Activated T-cell treated with anti-CD3 and anti-CD28 coated beads for 48 hours (primary cell): ENCODE measurements at places on chromosomes 5 and 9.

DNA sequence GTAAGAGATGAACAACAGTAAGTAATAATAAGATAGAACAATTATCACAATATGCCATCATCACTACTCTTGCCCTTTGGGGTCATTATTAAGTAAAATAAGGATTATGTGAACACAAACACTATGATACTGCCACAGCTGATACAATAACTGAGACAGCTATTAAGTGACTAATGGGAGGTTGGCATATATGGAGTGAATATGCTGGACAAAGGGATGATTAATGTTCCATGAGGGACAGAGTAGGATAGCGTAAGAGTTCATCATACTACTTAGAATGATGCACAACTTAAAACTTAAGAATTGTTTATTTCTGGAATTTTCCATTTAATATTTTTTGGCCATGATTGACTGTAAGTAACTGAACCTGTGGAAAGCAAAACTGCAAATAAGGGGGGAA, 16.6 kb downstream of the POU5F2 start:
- DNase-seq: no peak

DNA sequence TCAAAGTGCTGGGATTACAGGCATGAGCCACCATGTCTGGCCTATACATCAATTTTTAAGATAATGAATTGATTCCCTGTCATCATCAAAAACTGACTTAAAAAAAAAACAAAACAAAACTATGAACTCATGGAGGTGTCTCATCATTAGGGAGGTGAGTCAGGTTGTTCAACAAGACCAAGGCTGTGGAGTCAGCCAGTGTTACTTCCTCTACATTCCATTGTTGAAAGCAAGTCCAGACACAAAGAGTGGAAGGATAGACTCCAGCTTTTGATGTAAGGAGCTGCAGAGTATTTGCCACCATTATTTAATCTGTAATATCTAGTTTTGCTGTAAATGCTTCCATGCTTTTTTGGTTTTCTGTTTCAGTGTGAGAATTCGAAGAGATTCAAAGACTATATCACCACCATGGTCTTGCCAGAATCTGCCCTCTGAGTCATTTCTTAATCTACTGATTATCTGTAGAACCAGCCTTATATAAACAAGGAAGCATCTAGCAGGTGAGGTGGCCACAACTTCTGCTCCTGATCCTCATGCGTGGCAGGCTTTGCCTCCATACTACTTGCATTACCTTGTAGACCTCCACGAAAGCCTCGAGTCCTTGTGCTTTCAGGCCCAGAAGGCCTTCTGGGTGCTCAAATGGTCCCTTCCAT, 156.1 kb downstream of the FGF1 start:
- no peak for DNase-seq

- DNase-seq: no peak
Measured at GRCh38 chr9:69009708-69010107, 4.2 kb downstream of the PRKACG start.

DNA sequence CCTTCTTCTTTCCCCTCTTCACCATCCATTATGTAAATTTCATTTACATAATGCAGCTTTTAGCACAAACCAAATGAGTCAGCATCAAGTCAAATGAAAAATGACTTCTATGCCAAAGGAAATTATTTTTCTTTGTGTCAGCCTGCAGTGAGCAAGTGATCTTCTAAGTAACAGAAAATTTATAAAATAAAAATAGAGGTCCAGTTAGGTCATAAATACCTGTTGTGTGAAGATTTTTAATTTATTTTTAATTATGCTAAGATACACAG, 16.7 kb upstream of the THG1L start:
- DNase-seq: no peak

DNA sequence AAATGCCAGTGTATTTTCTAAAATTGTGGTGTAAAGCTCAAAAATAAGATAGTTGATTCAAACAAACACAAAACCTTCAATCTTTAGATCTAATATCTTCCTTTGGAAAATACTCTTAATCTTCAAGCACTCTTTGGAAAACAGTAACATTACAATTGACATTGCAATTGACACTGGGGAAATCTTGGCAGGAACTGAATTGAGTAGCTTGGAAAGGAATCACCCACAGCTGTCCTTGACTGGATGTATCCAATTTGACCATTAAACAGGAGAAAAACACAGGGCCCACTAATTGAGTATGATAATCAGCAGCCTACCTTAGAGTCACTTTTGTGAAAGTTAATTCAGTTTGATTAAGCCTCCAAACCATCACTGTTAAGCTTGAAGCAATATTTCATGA, 776.7 kb downstream of the DTWD2 start:
- no peak for DNase-seq

GRCh38 chr9:27404661-27405060, 107.7 kb upstream of the EQTN start:
- no peak for DNase-seq

DNA sequence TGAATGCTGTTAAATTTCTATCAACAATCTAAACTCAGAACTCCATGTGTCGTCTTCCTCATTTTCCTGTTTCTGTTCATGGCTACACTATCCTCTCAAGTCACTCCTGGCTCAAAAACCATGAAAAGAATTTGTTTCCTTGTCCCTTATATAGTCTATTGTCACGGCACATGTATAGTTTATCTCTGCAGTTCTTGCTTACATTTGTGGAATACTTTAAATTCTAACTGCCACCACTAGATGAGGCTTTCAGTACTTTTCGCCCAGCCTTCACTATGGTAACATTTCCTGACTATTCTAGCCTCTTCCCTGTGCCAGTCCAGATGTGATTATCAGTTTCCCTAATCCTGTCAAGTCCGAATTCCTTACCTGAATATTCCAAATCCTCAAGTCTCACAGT, 34.6 kb downstream of the PKD2L2 start:
- DNase-seq: no peak

GRCh38 chr5:112116371-112116770, 302.7 kb downstream of the EPB41L4A start:
- DNase-seq: no peak
